Endodermal cell (in vitro differentiated cells): ENCODE measurements at places on chromosomes 2 and 18. TPM values are rescaled to one million over a fixed set of nuclear protein-coding genes. Genes with fewer than 3 reads are reported as not detected.

GRCh38 chr18:78192054-78192453 is 787.6 kb upstream of the SALL3 start:
- DNase-seq = peak; percentile 80

GRCh38 chr2:122323927-122324326 is 568.5 kb downstream of the TSN start:
- no peak for DNase-seq

DNA sequence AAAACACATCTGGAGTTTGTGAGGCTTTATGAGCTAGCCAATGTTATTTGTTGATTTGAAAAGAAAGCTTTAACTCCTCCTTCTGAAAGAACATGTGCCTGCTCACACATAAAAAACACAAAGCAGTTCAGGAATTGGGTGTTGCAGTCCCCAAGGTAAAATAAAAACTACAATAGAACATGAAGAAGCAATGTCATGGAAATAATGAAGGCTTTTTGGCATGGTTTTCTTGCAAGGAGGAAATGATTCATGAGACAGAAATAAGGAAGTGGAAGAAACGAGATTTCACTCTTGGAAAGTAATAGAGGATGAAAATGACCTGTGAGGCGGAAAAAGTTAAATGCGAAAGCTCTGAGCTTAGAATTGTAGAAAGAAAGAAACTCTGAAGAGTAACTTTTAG is 81.1 kb downstream of the TRIB2 start:
- no peak for DNase-seq

C1QL2 gene
- not detected in 3 replicates for total RNA-seq
